Nephron progenitor cell (in vitro differentiated cells): ENCODE measurements at places on chromosomes 4 and X.

- DNase-seq, result no peak
- H3K36me3 ChIP-seq, result no peaks in the 10 kb centered on the region
- H3K27me3 ChIP-seq, result peaks cover 3% of the 10 kb centered on the region
These were observed 93.4 kb upstream of the RXFP1 start for GRCh38 chr4:158428242-158428641.

DNA sequence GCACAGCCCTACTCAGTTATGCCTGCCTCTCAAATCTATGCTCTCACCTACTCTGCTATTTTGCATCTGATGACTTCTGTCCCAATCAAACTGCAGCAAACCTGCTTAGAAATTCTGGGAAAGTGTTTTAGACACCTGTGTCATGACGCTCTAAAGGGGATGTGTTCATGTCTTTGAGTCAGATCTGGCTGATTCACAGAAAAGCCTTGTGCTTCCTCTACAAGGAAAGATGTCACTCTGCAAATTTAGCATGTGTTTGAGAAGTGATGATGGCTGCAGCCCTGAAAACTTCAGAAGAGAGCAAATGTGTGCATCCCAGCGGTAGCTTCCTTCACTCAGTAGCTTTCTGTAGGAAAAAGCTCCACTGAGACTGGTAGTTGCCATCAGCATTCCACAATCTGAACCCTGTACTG, 235.4 kb downstream of the MGST2 start:
- peaks cover 4% of the 10 kb centered on the region for H3K27me3 ChIP-seq
- no peak overlapping the region for H3K4me3 ChIP-seq
- peaks cover 48% of the 10 kb centered on the region for H3K4me1 ChIP-seq

- peaks cover 23% of the 10 kb centered on the region for H3K4me1 ChIP-seq
- DNase-seq, result no peak
- peaks cover 12% of the 10 kb centered on the region for H3K36me3 ChIP-seq
- H3K27me3 ChIP-seq, result peaks cover 2% of the 10 kb centered on the region
- H3K27ac ChIP-seq, result no peak overlapping the region
- H3K4me3 ChIP-seq, result no peak overlapping the region
These were observed 160.0 kb upstream of the NAP1L5 start for GRCh38 chr4:88857588-88857987.

DNA sequence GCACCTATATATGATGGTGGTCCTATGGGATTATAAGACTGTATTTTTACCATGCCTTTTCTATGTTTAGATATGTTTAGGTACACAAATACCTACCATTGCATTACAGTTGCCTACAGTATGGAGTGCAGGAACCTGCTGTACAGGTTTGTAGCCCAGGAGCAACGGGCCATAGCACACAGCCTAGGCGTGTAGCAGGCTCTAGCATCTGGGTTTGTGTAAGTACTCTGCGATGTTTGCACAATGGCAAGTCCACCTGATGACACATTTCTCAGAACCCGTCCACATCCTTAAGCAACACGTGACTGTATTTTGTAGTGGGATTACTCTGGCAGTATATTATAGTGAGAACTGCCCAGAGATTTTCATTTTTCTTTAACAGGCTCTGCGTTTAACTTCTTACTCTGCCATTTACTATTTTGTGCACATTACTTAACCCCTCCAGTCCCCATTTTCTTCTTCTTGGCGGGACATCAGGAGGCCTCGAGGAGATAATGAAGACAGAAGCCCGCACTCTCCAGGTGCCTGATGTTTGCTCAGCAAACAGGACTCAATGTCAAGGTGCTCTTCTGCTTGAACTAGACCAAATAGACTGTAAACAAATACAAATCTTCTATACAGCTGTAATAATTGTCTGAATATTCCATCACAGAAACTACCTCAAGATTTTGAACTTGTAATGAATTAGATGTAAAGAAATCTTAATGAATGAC, 102.0 kb upstream of the PDLIM3 start:
- H3K4me3 ChIP-seq, result no peak overlapping the region
- peaks cover 15% of the 10 kb centered on the region for H3K4me1 ChIP-seq
- no peak overlapping the region for H3K27ac ChIP-seq
- no peaks in the 10 kb centered on the region for H3K36me3 ChIP-seq

DNA sequence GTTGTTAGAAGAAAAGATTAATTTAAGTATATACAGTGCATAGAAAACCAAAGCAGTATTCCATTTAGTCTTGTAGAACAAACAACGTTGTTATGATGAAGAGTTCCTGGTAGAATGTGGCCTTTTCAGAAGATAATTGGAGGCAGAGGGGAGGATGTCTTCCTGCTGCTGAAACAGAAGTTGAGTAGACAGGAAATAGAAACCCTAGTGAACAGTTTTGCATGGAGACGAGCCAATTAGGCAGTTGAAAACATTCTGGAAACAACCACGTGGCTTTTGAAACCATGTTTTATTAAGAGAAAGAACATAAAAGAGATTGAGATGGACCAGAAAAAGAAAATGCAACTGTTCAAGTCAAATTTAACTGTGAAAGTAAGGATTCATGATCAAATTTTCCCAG, 325.2 kb downstream of the CAMK2D start:
- H3K36me3 ChIP-seq, result no peaks in the 10 kb centered on the region
- peaks cover 23% of the 10 kb centered on the region for H3K4me1 ChIP-seq
- H3K27ac ChIP-seq, result peak overlapping the region; percentile 68
- no peak overlapping the region for H3K4me3 ChIP-seq
- DNase-seq, result no peak
